Activated CD4-positive, alpha-beta memory T cell treated with anti-CD3 and anti-CD28 coated beads for 36 hours (primary cell): ENCODE measurements at places on chromosomes 13 and 19. TPM values are rescaled to one million over a fixed set of nuclear protein-coding genes. Genes with fewer than 3 reads are reported as not detected.
A peak's percentile ranks its signal among the peaks of the same experiment; 100 is the strongest.

The COL4A2 gene
- not detected for total RNA-seq

The ZNF83 gene
- 31.2 TPM for total RNA-seq

The CYP2S1 gene
- total RNA-seq: 0.76 TPM

The SEMA6B gene
- not detected for total RNA-seq

The PLVAP gene
- not detected for total RNA-seq

The CADM4 gene
- 0.57 TPM for total RNA-seq

The VSTM2B gene
- total RNA-seq: not detected

The PSG7 gene
- total RNA-seq: not detected

The PSG2 gene
- not detected for total RNA-seq

The CCL25 gene
- not detected for total RNA-seq

The KIR2DL3 gene
- not detected for total RNA-seq

The IRGC gene
- total RNA-seq: not detected

GRCh38 chr19:46744005-46744691 lies 1.7 kb upstream of the FKRP start:
- no peak for DNase-seq

GRCh38 chr13:52837850-52838249 lies 10.6 kb downstream of the PCDH8 start:
- DNase-seq: no peak

DNA sequence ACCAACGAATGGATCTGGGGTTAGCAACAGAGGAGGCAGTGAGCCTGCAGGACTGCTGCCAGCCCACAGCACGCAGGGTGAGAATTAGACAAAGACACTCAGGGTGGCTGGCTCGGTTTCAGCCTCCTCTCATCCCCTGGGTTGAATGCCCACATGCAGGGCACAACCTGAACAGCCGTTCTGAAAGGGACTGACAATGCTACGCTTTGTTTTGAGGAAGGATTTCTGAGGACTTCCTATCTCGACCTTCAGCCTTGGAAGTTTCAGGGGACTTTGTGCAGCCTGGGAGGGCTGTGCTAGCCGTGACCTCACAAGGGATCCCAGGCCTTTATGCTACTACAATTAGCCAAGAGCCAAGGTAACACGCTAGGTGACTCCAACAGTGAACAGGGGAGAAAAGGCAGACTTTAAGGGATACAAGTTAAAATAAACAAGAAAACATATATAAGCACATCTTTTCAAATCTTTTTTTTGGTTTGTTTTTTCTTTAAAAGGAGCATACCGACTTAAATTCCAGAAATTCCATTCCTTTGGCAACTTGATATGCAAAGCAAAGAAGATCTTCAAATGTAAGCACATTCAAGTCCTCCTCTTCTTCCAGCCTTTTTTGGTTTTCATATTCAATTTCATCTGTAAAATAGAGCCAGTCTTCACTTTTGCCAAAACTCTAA lies 34.5 kb upstream of the URAD start:
- DNase-seq: no peak

DNA sequence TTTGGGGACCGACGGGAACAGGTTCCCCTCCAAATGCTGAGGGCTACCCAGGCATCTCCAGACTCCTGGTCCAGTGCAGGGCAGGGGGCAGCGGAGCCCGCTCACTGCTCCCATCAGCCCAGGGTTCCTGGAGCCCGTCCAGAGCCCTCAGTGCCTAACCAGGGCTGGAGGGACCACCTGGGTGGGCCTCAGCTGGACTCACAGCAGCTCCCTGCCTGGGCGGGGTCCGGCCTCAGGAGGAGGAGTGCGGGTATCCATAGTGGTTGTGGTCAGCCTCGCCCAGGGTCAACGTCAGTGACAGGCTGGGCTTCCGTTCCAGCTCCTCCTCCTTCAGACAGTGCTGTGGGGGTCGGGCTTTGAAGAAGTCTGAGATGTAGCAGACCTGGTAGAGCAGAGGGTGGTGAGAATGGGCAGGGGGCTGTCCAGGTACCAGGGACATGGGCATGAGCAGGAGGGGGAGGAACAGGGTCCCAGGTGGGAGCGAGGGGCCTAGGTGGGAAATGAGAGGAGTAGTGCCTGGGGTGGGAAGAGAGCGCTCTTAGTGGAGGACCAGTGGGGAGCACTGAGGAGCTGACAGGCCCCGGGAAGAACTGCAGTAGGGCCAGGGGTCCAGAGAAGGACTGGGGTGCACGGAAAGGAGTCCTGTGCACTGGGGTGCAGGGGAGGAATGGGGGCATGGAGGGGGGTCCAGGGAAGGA lies 9.9 kb downstream of the PLPP2 start:
- DNase-seq: no peak

- no peak for DNase-seq
These were observed 93.9 kb downstream of the LIG4 start for GRCh38 chr13:108121406-108121805.

GRCh38 chr19:29543381-29543780 lies 17.6 kb downstream of the VSTM2B start:
- peak; percentile 2 for DNase-seq

GRCh38 chr13:23365652-23366051 lies 67.8 kb downstream of the SACS start:
- DNase-seq: no peak

DNA sequence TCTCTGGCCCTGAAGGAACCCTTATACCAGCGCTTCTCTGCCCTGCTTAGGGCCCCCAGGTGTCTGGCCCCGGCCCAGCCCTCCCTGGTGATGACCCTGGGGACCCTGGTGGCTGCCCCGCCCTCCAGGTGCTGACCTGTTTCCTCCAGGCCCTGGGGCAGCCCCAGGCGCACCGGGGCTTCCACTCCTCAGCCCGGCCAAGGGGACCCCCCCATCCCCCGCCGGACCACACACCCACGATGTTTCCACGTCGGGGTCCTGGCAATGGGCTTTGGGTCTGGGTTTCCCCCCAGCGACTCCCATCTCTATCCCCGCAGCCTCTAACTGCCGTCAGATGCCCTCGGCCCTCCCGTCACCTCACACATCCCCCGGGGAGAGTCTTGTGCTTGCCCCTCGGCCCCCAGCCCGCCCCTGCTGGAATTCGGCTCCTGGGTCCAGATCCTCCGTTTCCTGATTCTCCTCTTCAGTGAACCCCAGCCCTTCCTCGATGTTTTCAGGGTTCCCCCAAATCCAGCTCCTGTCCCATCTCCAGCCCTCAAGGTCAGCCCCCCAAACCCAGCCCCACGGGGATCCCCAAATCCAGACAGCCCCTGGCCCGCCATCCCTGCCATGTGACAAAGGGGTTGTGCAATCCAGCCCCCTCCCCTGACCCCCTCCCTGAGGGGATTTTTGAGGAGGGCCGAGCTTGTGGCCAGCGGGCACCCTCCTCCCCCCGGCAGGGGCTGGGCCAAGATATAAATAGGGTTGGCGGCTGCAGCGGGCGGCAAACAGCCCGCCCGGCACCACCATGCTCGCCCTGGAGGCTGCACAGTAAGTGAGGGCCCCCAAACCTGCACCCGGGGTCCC lies at the start of gene SPIB:
TSS of gene SPIB (plus strand) at position 763 of the 846 bp plus-strand sequence. CDS start at position 788, 25 bp downstream.
- no peak for DNase-seq

GRCh38 chr13:33193428-33193974 lies 92.1 kb downstream of the STARD13 start:
- no peak for DNase-seq

DNA sequence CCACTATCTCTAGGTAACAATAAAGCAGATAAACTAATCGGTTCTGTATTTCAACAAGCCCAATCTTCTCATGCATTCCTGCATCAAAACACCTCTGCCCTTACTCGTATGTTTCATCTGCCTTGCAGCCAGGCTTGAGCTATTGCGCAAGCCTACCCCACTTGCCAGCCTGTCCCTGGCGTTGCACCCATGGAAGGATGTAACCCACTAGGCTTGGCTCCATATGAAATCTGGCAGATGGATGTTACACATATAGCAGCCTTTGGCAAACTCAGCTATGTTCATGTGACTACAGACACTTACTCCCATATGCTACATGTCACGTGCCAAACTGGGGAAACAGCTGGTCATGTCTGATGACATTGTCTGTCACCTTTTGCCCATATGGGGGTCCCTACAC lies 11.9 kb upstream of the ZNF549 start:
- DNase-seq: no peak

- no peak for DNase-seq
These were observed 253.6 kb downstream of the ATP8A2 start for GRCh38 chr13:25625414-25625813.

GRCh38 chr13:106484084-106484483 lies 51.4 kb downstream of the EFNB2 start:
- no peak for DNase-seq

- no peak for DNase-seq
These were observed 31.6 kb upstream of the POP4 start for GRCh38 chr19:29574510-29574909.

DNA sequence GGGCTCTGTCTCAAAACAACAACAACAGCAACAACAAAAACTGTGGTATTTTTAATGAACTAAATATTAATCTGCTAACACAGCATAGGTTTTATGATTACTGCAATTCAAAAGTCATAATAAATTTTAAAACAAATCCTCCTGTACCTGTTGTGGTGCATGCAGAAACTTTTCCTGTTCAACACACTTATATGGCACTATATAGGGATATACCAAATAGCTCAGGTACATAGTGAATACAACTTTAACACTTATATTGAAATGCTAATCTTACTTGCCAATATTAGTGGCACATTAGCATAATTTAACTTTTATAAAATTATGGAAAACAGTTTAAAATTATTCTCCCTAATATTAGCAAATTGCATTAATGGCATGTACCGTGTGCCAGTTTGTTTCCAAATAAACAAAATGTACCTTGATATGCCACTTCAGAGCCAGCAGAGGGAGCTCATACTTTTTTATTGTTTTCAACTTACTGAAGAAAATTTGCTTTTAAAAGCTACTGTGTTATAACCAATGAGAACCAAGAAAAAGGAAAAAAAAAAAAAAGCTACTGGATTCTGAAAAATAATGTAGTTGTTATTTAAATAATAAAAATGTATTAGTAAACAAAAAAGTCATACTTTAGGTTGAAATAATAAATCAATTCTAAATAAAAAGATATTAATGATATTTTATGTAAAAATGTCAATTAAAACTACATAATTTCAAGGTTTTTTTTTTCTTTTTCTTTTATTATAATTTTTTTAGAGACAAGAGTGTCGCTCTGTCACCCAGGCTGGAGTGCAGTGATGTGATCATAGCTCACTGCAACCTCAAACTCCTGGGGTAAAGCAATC lies 18.0 kb upstream of the RBM26 start:
- no peak for DNase-seq

- DNase-seq: no peak
These were observed 66.8 kb downstream of the TBC1D4 start for GRCh38 chr13:75415171-75415570.
